Activated naive CD8-positive, alpha-beta T cell treated with anti-CD3 and anti-CD28 coated beads, Interleukin-2, amount 50 U/mL, for 24 hours (primary cell): ENCODE measurements at places on chromosomes 13 and 19.

- peak; percentile 30 for DNase-seq
Observed at GRCh38 chr13:30892966-30893365, 13.1 kb upstream of the MEDAG start.

DNA sequence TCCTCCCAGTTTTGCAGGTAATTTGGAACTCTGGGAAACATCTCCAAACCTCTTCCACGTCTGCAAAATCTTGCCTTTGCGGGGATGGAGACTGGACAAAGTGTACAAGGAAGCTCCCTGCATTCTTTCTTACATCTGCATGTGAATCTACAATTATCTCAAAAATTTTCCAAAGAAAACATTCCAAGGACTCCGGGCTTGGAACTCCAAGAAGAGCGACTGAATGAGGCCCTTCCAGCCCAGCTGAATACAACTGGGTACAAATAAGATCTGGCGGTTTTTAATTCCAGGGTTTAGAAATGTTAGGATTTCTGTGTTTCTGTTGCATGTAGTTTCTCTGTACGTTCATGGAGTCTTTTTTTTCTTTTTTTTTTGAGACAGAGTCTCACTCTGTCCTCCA lies 28.5 kb downstream of the EXOC3L2 start:
- no peak for DNase-seq

DNA sequence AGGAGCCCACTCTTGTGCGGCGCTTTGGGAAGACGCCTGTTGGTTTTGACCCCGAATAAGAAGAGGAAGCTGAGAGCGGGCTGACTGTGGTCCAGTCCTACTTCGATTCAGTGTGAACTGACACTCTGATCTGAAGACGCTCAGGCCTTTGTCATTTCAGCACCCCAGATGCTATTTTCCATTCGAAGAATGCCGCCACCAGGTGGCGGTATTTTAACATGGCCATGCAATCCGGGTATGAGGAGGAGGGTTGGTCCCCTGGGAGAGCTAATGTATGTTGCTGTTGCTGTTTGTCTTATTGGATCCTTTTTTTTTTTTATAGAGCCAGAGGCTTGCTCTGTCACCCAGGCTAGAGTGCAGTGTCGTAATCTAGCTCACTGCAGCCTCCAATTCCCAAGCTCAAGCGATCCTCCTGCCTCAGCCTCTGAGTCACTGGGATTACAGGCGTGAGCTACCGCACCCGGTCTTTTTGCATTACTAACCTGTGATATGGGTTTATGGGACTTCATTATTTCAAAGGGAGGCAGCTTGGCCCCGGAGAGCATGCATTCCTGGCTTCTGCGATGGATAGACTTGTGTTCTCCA lies 803 bp upstream of the TIMM44 start:
- peak; percentile 88 for DNase-seq

DNA sequence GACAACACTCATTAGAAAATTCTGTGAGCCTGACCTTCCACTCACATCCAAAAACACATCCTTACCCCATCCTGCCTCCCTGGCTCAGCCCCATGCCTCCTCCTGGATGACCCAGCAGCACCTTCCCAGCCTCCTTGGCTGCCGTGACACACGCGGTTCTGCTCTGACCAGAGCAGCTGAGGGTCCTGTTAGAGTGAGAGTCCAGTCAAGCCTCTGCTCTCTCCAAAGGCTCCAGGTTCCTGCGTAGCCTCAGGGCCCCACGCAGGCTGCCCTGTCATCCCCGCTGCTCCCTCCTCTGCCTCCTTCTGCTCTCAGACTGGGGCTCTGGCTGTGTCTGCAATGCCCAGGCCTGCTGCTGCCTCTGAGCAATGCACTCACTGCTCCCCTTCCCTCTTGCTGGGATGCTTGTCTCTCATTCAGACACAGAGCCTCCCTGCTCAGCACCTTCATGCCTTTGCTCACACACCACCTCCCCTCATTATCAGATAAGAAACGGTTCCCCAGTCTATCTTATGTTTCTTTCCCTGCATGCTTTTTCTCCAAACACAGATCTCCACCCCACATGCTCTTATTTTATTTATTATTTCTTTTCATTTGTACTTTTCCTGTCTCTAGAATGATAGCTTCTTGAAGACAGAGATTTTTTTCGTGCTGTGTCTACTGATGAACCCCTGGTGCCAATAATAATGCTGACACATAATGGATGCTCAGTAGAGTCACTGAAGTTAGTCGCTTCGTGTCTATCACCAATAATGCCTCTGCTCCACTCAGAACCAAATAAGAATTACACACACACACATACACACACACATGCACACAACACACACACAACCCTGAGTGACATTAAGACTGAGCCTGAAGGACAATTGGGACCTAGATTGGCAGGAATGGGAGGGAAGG lies 10.2 kb upstream of the SIGLEC6 start:
- no peak for DNase-seq

DNA sequence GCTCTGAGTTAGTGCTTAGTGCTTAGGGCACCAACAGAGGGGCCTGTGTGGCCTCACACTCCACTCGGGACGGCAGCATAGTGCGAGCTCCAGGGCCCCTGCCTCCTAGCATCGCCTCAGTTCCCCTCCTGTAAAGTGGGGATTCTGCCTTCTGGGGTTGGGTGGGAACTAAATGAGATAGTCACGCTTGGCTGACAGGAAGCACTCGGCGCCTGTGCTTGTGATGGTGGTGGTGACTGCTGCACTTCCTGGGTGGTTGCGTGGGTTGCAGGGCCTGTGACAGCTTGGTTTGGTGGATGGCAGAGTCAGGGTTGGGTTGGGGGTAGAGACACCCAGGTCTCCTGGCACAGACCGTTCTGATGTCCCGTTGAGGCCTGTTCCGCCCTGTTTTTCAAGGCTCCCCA lies 7.7 kb downstream of the PLEKHF1 start:
- peak; percentile 84 for DNase-seq

GRCh38 chr13:32609428-32609827 lies 23.2 kb downstream of the PDS5B start:
- no peak for DNase-seq

DNA sequence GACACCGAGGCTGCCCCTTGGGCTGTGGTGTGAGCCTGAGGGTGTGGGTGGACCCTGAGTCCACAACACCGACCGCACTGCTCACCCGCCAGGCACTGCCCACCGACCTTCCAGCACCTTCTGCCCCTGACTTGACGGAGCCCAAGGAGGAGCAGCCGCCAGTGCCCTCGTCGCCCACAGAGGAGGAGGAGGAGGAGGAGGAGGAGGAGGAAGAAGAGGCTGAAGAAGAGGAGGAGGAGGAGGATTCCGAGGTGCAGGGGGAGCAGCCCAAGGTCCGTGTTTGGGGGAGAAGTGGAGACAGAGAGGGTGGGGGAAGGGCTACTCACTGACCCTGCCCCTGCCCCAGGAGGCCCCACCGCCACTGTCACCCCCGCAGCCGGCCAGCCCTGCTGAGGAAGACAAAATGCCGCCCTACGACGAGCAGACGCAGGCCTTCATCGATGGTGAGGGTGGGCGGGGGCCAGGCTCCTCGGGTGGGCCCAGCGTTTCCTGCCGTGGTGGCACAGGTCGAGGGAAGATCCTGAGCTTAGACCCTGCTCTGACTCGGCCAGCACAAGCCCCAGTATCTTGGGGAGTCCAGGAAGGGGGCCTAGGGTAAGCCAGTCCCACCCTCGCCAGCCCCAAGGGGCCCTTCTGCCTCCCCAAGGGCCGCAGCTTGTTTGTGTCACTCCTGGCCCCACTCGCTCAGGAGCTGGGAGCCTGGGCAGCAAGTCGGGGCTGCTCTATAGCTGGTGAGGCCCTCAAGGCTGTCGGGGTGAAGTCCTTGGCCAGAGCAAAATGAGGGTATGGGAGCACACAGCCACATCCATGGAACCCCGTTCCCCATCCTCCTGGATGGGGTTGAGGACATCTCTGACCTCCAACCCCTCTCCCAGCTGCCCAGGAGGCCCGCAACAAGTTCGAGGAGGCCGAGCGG lies 12.2 kb downstream of the PRKCSH start:
- DNase-seq, result no peak
